Liver (tissue), 10 donors: ENCODE measurements at places on chromosomes 2 and 18.

GRCh38 chr18:74942319-74942910 is 266.5 kb downstream of the PTGR3 start:
- DNase-seq: no peak

- DNase-seq: no peak
These were observed 11.1 kb downstream of the AQP4 start for GRCh38 chr18:26854292-26854881.

- no peak for DNase-seq
These were observed 83.6 kb upstream of the BCL2L11 start for GRCh38 chr2:111037128-111037527.

GRCh38 chr2:162579986-162580385 is 236.1 kb downstream of the GCA start:
- no peak for DNase-seq

GRCh38 chr2:84957771-84958134 is 13.2 kb upstream of the KCMF1 start:
- no peak for DNase-seq

GRCh38 chr2:15293262-15293937 is 267.7 kb downstream of the NBAS start:
- no peak for DNase-seq
